ENCODE measurements at places on chromosomes 4 and X. TPM values are rescaled to one million over a fixed set of nuclear protein-coding genes. Genes with fewer than 3 reads are reported as not detected.

DNA sequence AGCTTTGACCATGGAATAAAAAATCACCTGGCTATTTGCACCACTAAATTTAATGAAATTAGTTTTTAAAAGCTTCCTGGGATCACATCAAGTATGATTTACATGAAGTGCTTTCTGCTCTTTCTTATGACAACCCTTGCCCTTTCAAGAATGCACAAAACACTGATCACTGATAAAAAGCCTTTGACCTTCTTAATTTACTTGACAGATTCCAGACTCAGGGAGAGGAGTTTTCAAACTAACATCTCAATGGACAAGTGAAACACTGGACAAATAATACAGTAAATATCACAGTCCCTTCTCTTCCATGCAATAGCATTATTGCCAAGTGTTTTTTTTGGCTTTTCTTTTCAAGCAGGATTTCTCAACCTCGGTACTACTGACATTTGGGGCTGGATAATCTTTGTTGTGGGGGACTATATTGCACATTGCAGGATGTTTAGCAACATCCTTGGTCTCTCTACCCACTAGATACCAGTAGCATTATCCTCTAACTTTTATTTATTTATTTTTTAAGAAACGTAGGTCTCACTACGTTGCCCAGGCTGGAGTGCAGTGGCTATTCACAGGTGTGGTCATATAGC, 86.3 kb downstream of the ZNF827 start:
- peaks cover 13% of the 10 kb centered on the region for H3K36me3 ChIP-seq
- H3K27me3 ChIP-seq: no peaks in the 10 kb centered on the region
- H3K4me1 ChIP-seq: peaks cover 15% of the 10 kb centered on the region
- H3K4me3 ChIP-seq: no peak overlapping the region
- H3K27ac ChIP-seq: no peak overlapping the region
- no peak for DNase-seq

DNA sequence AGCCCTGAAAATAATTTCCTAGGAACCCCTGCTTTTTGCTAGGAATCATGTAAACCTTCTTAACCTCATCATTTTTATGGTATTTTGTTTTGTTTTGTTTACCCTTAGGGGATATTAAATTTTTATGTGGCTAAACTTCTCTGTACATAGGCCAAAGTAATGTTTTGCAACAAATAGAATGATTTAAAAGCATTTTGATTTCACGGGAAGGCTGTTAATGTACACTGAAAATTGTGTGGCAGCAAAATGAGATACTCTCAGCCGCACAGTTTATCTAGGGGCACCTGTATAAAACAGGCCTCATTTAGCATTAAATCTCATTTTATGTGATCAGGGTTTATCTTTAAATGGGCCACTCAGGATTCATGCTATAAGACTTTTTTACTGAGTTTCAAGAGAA, 175.0 kb downstream of the ANTXR2 start:
- no peak for DNase-seq
- no peaks in the 10 kb centered on the region for H3K27me3 ChIP-seq
- no peaks in the 10 kb centered on the region for H3K36me3 ChIP-seq

GRCh38 chr4:159006202-159006601, 96.7 kb upstream of the RAPGEF2 start:
- no peaks in the 10 kb centered on the region for H3K36me3 ChIP-seq
- no peaks in the 10 kb centered on the region for H3K4me1 ChIP-seq
- H3K4me3 ChIP-seq: no peak overlapping the region
- H3K27me3 ChIP-seq: no peaks in the 10 kb centered on the region
- no peak overlapping the region for H3K27ac ChIP-seq
- peak; percentile 30 for DNase-seq

Gene PASD1
- total RNA-seq: not detected

All from stomach (tissue), 19 donors.